T-cell (primary cell): ENCODE measurements at places on chromosomes 2 and 18. TPM values are rescaled to one million over a fixed set of nuclear protein-coding genes. Genes with fewer than 3 reads are reported as not detected.

DNA sequence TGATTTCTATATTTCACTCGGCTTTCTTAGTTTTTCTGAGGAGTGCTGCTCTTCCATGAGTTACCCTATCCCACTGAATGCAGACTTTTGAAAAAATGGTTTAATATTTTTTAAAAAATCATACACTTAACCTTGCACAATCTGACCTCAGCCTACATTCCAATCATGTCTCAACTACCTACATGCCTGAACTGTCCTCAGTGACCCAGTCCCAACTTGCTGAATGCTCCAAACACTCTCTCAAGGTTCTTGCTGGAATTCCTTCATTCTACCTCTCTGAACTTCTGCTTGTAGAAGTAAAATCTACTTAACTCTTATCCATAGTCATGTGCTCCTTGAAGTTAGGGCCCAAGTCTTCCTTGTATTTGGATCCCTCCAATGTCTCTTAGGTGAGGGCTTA lies 181.6 kb downstream of the XIRP2 start:
- DNase-seq = no peak

GRCh38 chr2:77602771-77603170 lies 80.6 kb upstream of the LRRTM4 start:
- no peak for DNase-seq

- DNase-seq = no peak
Measured at GRCh38 chr2:36770542-36771287, 74.2 kb downstream of the VIT start.

DNA sequence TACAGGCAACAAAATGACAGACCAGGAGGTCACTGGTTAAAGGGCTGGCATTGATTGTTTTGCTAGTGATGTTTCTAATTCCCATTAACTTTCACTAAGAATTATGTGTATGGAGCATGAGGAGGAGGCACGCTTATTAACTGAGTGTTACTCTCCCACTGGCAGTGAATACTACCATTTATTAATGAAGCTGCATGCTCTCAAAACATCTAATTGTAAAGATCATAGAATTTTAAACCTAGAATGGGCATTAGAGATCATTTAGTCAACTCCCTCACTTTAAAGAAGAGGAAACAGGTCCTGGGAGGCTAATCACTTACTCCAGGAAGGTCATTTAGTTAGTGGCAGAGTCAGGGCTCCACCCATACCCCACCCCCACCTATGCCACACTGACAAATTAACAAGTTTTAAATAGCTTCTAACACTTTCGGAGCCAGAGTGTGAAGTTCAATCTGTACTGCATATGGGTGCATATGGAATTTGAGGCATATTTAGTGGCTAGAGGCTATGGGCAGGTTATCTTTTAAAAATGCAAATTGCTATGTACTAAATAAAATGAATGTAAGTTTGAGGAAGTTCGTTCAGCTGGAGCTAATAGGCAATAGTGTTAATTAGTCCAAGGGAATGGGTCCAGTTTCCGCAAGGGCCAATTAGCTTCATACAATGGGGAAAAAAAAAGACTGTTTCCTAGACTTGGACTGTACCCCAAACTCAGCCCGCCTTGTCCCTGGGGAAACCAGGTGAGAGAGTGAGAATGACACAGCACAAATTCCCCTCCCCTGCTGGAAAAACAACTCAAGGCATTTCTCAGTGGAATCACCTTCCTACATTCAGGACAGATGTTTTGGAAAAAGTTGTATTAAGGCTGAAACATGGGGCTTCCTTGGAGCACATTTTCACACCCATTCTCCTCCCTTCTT lies 178.8 kb downstream of the ICOS start:
- DNase-seq = no peak

The AKAIN1 gene
- not detected for total RNA-seq

- DNase-seq = no peak
Measured at GRCh38 chr2:70779911-70780545, 10.4 kb downstream of the FIGLA start.

- DNase-seq = no peak
Measured at GRCh38 chr2:218897394-218898108, 16.9 kb downstream of the WNT10A start.

The PROC gene
- 0.76 TPM for total RNA-seq

The HRH4 gene
- 1.4 TPM for total RNA-seq

- no peak for DNase-seq
Measured at GRCh38 chr2:107086497-107086896, 200.5 kb upstream of the ST6GAL2 start.

The SCYGR3 gene
- not detected for total RNA-seq

- no peak for DNase-seq
Measured at GRCh38 chr18:74233933-74234325, 57.8 kb downstream of the CYB5A start.

The CAVIN2 gene
- total RNA-seq = 0.40 TPM

DNA sequence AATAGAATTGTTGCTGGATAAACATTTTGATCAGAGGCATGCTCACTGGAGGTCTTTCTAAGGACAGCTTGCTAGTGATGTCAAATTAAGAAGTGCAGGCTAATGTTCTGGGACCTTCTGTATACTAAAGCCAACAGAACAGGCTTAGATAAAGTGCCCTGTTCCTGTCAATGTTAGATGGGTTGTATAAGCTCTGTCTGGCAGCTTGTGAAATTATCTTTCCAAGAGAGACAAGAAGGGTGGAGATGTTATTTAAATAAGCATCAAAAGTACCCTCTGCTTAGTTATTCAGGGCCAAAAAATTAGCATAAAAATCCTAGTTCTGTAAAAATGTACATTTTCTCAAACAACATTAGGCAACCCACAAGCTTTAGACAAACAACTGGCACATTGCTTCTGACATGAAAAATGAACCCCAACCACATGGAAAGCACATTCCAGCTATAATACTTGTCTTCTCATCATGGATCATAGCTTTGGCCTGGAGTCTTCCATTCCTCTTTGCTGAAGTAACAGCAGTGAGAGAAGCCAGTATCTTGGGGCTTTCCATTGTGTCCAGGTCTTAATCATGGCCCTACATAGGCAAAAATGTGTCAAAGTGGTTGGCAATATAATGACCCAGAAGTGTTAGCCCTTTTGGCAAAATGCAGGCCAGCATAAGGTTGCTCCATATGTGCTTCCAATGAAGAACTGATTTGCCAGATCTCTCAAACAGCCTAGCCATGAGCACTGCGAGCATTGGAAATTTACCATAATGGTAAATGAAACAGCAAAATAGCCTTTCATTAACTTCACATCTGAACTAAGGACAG lies 478.1 kb upstream of the ZNF804A start:
- no peak for DNase-seq

DNA sequence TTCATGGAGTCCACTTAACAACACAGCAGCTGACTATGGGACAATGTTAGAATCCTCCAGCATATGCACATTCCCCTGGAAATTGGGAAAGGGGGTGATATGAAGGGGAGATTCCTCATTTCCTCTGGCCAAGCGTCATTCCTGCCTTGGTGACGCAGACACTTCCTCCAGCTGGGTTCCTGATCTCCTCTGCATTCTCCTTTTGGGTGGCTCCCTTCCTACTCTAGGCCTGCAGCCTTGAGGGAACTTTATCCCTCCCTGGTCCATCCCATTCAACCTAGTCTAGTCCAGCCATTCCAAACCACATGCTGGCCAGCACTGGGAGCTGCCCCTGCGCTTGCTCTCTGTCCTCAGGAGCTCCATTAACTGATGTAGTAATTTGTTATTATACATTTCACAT lies 216.8 kb downstream of the VAPA start:
- DNase-seq = no peak

GRCh38 chr18:76421685-76422078 lies 73.4 kb downstream of the ZNF516 start:
- no peak for DNase-seq

DNA sequence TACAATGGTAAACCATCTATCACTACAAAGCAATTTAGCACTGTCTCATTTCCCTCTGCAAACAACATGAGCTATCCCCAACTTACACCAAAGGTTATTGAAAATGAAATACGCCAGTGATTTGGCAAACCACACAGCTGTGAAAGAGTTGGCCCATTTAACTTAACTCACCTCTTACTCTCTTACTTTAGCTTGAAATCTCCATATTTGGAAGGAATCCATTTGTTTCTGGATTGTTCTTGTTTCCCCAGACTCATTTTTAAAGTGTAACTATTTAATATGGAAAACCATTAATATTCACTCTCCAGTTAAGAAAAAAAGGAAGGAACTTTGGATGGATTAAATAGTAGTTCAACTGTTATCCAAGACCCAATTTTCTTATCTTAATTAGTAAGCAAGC lies 93.7 kb upstream of the TRIB2 start:
- no peak for DNase-seq

DNA sequence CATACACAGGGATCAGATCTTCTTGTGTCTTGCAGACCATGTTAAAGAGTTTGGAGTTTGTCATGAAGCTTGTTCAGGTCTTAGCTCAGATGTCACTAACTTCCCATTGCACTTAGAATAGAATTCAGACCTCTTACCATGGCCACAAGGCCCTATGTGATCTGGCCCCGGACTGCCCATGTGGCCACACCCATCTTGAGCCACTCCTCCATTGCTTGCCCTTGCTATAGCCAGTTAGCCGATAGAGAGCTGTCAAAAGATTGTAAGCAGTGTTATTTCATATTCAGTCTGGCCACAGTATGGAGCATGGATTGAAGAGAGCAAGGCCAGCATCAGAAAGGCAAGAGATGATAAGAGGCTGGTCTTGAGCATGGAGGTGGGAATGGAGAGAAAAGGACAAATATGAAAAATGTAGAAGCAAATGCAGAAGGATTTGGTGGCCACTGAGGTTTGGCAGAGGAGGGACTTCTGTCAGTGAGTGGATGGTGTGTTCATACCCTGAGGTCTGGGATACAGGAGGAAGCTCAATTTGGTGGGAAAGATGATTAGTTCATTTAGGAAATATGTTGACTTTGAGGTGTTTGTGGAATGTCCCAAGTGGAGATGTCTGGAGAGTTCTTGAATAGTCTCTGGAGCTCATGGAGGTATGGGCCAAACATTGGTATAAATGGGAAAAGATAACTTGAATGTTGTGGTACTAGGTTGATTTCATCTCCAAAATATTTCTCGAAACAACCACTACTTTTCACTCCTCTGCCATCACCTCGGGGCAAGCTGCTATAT lies 10.6 kb downstream of the DGUOK start:
- no peak for DNase-seq

DNA sequence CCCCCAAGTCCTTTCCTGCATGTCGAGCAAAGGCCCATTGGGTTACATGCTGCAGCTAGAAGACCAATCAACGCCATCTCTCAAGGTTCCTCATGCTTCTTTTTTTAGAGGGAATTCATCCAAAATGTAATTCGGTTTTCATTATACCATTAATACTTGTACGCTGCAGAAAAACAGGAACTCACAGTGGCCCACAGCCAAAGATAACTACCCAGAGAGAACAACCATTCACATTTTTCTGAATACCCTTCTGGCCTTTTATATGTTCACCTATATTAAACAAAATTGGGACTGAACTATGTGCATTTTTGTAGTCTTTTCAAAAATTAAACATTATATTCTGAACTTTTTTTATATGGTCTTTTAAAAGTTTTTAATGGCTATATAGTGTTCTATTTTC lies 25.8 kb downstream of the FARP2 start:
- no peak for DNase-seq

The AGAP1 gene
- total RNA-seq = 5.0 TPM

The CD8B2 gene
- 2.2 TPM for total RNA-seq
